RPMI7951 (cell line): ENCODE measurements at places on chromosomes 6 and 20. TPM values are rescaled to one million over a fixed set of nuclear protein-coding genes. Genes with fewer than 3 reads are reported as not detected.

Gene LAMA5
- total RNA-seq, result 36.6 and 44.8 TPM in 2 replicates

Gene PKIB
- 0.72 TPM in 1 of 2 replicates, not detected in the other for total RNA-seq

Gene IL17A
- 0.10 and 0.12 TPM in 2 replicates for total RNA-seq

Gene RIPOR3
- total RNA-seq, result 10.0 and 10.8 TPM in 2 replicates

Gene ZNF391
- total RNA-seq, result 2.5 and 3.7 TPM in 2 replicates

Gene KIAA1755
- total RNA-seq, result 0.59 and 1.1 TPM in 2 replicates

Gene EGFL8
- total RNA-seq, result 0.59 and 2.8 TPM in 2 replicates

Gene GLO1
- 224 and 263 TPM in 2 replicates for total RNA-seq

Gene FAM162B
- total RNA-seq, result not detected in 2 replicates

Gene TDRD6
- total RNA-seq, result not detected in 2 replicates

Gene BPIFA1
- not detected in 2 replicates for total RNA-seq

Gene TRMT11
- 27.0 and 28.6 TPM in 2 replicates for total RNA-seq

Gene LAMP5
- 0.10 and 0.12 TPM in 2 replicates for total RNA-seq

Gene PROKR2
- total RNA-seq, result 0.10 TPM in 1 of 2 replicates, not detected in the other

Gene MLN
- not detected in 2 replicates for total RNA-seq

Gene MYLK2
- total RNA-seq, result 0.36 and 0.59 TPM in 2 replicates

Gene VARS2
- total RNA-seq, result 9.5 and 9.6 TPM in 2 replicates

Gene DDO
- total RNA-seq, result 5.5 and 6.0 TPM in 2 replicates

Gene EPB41L1
- total RNA-seq, result 5.6 and 8.8 TPM in 2 replicates

Gene RAMACL
- 0.24 and 0.29 TPM in 2 replicates for total RNA-seq

Gene PACRG
- not detected in 2 replicates for total RNA-seq

Gene MAP3K4
- total RNA-seq, result 17.0 and 17.5 TPM in 2 replicates

Gene WFDC5
- not detected in 2 replicates for total RNA-seq

Gene DEFB116
- not detected in 2 replicates for total RNA-seq

Gene ZC3H12D
- total RNA-seq, result 0.48 and 0.98 TPM in 2 replicates

Gene TGM3
- not detected in 2 replicates for total RNA-seq

Gene ZBTB46
- 3.4 and 5.8 TPM in 2 replicates for total RNA-seq

Gene FAM209A
- total RNA-seq, result 0.12 TPM in 1 of 2 replicates, not detected in the other

Gene DEF6
- 0.72 and 1.4 TPM in 2 replicates for total RNA-seq

Gene ABHD12
- total RNA-seq, result 65.9 and 78.9 TPM in 2 replicates

Gene ULBP1
- total RNA-seq, result 0.20 and 0.36 TPM in 2 replicates

Gene CLVS2
- not detected in 2 replicates for total RNA-seq

Gene SEL1L2
- total RNA-seq, result not detected in 2 replicates

Gene ELOVL2
- total RNA-seq, result 0.59 and 1.2 TPM in 2 replicates
